Skeletal muscle cell (primary cell): ENCODE measurements at places on chromosomes 6 and 20.

DNA sequence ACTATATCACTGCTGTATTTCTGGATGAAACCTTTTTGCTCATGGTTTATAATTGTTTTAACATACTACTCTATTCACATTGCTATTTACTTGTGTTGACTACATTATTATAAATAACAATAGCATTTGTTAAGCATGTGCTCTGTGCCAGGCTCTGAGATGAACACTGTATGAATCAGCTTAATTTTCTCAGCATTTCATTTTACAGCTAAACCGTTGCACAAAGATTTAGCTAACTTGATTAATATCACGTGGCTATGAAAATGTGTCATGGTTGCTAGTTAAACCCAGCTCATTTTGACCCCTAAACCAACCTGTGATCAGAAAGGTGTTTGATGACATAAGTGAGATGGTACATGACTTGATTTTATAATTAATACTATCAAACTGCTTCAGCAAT, 77.5 kb downstream of the NCOA7 start:
- no peak for DNase-seq

GRCh38 chr6:45423111-45423823, 45.5 kb upstream of the SUPT3H start:
- no peak for DNase-seq

GRCh38 chr20:47262365-47263013, 94.0 kb downstream of the ZMYND8 start:
- no peak for DNase-seq

DNA sequence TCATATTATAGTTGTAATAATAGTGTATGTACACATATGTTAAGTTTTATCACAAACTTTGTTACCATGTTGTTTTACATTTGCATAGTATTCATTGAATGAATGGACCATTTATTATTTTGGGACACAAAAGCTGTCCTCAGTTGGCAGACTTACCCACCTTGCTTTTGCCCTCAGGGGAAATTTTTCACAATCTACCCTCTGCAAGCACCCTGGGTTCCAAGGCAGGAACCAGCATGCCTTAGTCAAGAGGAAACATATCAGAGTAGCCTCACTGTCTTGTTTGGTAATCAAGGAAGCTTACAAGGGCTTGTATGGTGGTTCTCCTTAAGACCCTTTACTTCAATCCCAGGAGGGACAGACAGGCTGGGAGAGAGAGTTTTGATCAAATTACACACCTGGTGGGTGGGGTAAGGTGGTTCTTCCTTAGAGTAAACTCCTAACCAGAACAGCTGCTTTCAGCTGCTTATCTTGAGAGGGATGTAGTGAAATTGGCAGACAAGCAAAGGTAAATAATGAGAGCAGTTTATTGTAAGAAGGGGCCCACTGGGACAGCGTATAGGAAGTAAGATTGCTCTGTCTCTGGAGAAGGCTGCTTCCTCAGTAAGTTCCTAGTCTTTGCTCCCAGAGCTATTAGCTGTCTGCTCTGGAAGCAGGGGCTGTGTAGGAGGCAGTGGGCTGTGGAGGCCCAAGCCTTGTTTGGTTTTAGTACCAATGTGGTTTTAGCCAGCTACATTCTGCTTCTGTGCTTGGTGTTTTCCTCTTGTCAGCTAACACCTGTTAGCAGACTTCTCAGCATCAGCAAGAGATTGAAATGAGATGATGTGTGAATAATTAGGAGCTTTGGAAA, 31.1 kb downstream of the BRPF3 start:
- no peak for DNase-seq

DNA sequence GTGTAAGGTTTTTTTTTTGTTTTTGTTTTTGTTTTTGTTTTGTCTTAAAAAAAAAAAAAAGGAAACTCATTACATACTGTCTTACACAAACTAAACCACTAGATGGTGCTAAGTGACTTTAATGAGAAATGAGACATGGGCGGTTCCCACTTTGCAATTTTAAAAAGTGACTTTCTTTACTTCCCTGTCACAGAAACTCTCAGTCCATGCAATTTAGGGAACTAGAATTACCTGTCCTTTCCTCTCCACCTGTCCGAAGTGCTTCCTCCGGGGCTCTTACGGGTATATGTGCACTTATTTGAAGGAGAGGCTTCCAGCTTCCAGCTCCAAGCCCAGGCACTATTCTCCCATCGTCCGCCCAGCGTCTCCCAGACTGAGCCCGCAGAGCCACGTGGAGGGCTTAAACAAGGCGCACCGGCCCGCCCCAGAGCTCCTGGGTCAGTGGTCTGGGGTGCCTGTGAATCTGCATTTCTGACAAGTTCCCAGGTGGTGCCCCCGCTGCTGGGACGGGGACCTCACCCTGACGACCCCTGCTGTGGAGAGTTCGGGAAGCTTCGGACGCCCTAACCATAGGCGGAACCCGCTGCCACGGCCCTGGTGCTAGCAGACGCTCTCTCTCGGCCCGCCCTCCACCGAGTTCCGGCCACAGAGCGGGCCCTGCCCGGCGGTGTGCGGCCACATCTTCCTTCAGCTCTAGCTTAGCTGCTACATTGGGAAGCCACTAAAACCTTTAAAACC, 26.1 kb downstream of the BFSP1 start:
- DNase-seq, result no peak
